ENCODE measurements at places on chromosomes 4 and X.

- no peak overlapping the region for H3K4me3 ChIP-seq
- no peaks in the 10 kb centered on the region for H3K4me1 ChIP-seq
- H3K27ac ChIP-seq: no peak overlapping the region
Observed at GRCh38 chr4:1418494-1419285, 12.4 kb upstream of the NKX1-1 start.

GRCh38 chr4:6071959-6072720 is 53.9 kb upstream of the C4orf50 start:
- H3K27me3 ChIP-seq: no peaks in the 10 kb centered on the region
- no peaks in the 10 kb centered on the region for H3K4me1 ChIP-seq
- no peak overlapping the region for H3K27ac ChIP-seq
- no peaks in the 10 kb centered on the region for H3K36me3 ChIP-seq

- H3K4me1 ChIP-seq: no peaks in the 10 kb centered on the region
- H3K27me3 ChIP-seq: no peaks in the 10 kb centered on the region
- H3K27ac ChIP-seq: no peak overlapping the region
- no peak overlapping the region for H3K4me3 ChIP-seq
- DNase-seq: no peak
Observed at GRCh38 chr4:128544272-128544671, 256.7 kb upstream of the PGRMC2 start.

DNA sequence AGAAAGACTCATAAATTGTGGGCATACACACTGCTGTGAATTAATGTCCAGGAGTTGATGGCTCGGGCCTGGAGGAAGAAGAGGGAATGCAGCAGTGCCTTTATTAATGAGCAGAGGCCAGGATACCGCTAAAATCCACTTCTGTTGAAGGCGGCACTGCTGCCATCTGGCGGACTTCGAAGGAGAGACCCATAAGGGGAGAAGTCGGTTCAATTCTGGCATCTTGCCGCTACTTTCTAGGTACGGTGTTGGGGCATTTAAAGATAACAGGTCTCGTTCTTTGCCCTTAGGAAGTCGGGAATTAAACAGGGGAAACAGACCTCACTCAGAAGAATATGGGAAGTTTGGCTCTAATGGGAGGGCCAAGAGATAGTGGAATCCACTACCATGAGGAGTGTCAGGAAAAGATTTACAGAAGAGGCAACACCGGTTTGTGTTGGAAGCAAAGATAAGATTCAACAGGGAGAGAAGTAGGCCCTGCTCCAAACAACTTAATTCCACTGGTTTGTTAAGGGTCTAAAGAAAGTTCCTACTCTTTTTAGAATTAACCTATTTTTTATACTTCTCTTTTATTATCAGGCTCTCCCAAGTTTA is 133.6 kb upstream of the GIMD1 start:
- H3K4me3 ChIP-seq: no peak overlapping the region
- H3K4me1 ChIP-seq: no peaks in the 10 kb centered on the region
- H3K27ac ChIP-seq: no peak overlapping the region
- no peak for DNase-seq
- no peaks in the 10 kb centered on the region for H3K27me3 ChIP-seq
- H3K36me3 ChIP-seq: no peaks in the 10 kb centered on the region
